ENCODE measurements at places on chromosomes 2 and 18.

- DNase-seq = no peak
Measured at GRCh38 chr2:181468811-181469210, 11.6 kb downstream of the ITGA4 start.

GRCh38 chr2:173151671-173152401 lies 76.2 kb downstream of the MAP3K20 start:
- no peak for DNase-seq

GRCh38 chr2:144834363-144834762 lies 314.4 kb upstream of the ZEB2 start:
- no peak for DNase-seq

DNA sequence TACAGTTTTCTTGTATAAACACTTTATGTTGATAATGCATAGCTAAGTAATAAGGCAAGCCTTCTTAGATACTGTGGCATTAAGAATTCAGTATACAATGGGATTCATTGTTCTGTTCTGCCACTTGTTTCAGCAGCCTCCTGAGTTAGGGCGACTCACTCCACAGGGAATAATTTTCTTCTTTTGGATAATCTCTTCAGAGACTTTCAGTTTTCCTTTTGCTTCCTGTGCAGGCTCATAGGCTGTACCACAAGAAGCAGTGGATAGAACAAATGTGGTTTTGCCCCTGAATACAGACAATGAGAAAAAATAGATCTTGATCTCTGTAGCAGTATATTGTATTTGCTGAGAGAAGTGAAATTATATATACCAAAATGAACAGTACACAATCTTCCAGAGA lies 298.0 kb downstream of the ZNF407 start:
- DNase-seq = no peak

GRCh38 chr2:48445091-48445725 lies 84.7 kb upstream of the STON1 start:
- DNase-seq = no peak

DNA sequence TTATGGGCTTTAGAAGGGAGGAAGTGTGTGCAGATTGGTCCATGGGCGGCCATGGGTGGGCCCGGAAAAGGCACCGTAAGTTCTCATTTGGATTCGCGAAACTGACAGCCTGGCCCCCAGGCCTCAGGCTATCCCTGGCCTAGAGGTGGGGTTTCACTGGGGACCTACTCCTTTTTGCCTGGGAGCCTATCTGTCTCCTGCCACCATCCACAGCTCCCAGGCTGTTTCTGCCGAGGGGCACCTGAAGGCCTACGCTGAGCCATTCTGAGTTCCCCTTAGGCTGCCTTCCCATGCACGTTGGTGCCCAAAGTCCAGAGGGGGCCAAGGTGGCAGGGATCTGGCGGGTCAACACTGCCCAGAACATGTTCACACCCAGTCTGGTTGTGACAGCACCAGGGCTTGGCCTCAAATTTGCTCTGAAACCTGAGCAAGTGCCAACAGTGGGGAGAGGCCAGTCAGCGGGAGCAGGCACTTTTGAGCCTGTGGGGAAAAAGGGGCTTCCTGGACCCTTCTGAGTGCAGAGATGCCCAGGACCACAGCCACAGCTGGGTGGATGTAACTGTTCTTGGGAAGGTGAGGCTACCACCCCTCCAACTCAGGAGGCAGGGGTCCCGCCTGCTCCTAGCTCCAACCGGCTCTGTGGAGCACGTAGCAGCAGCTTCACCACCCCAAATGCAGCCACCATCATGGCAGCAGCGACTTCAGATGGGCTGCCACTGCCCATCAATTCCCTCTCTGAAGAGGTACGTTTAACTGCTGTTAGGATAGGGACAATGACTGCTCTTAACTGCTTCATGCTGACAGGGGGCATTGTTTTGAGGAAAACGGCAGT lies 73.6 kb upstream of the ZNF804A start:
- no peak for DNase-seq

DNA sequence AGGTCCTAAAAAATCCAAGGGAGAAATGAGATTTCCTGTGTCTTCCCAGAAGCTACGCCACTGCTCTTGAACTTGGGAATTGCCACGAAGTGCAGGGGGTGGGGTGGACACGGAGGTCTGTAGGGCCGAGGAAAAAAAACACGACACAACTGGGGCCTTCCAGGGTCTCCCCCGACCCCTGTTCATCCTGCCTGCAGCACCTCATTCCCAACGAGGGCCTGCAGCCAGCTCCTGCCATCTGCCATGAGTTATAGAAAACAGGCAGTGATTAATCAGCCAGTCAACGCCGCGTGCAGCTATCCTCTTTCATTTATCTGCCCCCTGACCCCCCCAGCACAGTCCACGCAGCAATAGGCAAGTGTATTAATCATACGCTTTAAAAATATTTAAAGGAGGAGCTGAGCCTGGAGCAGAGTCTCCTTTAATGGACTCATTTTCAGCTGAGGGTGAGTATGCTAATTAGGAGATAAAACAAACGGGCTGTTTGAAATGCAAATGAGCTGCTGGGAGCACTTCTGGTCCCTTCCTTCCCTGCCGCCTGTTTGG lies 209.9 kb downstream of the TFCP2L1 start:
- no peak for DNase-seq
